ENCODE measurements at places on chromosomes 3 and 15.

GRCh38 chr3:182909318-182910040 is 70.9 kb downstream of the DCUN1D1 start:
- DNase-seq = no peak

- DNase-seq = no peak
Measured at GRCh38 chr15:59953392-59953883, 50.7 kb upstream of the FOXB1 start.

DNA sequence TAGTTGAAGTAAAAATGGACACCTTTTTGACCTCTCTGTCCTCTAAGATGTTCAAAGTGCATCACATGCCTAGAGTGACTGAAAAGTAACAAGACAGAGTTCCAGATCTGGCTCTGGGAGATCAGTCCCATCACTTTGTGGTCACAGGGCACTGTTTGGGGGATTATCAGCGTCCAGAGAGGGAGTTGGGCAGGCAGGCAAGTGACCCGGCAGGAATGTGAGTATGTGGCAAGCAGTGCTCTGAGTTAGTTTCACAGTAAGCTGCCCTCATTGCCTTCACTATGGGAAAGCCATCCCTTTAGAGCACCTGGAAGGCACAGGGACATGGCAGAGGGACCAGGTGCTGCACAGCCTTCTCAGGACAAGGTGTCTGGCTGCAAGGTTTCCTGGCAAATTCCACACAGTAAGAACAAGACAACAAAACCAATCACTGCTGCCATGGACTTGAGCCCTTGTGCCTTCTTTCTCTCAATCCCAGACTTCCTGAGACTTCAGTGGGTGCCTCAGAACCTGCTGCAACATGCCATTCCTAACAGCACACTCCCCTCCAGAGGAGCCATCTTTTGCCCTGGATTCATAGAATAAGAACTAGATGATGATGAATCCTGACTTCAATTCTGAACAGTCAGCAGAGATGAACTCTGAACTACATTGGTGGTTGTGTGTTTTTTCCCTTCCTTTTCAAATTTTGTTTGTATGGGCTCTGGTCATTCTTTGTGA is 55.2 kb downstream of the TIPARP start:
- no peak for DNase-seq

- no peak for DNase-seq
Measured at GRCh38 chr15:88995449-88995848, 82.3 kb upstream of the MFGE8 start.

All from stimulated activated CD8-positive, alpha-beta memory T cell treated with anti-CD3 and anti-CD28 coated beads, Interleukin-4, amount 100 ng/mL, for 48 hours (primary cell).